ENCODE measurements at places on chromosomes 1 and 21.

DNA sequence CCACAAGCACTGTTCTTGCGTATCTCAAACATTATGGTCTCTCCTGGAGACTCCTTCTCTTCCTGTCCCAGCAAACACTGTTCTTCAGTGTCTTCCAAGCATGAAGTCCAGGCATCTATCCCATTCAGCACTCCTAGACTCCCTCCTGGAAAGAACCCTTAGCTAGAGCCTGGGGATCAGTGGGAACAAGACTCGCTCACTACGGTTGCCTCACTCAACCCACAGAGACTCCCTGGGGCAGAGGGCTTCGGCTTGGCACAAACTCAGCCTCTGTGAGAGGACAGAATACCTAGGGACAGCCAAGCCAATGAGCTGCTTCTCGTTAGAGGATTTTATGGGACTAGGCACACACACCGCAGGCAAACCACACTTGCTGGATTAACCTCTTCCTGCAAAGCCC is 86.5 kb upstream of the IPO9 start:
- no peak for DNase-seq

DNA sequence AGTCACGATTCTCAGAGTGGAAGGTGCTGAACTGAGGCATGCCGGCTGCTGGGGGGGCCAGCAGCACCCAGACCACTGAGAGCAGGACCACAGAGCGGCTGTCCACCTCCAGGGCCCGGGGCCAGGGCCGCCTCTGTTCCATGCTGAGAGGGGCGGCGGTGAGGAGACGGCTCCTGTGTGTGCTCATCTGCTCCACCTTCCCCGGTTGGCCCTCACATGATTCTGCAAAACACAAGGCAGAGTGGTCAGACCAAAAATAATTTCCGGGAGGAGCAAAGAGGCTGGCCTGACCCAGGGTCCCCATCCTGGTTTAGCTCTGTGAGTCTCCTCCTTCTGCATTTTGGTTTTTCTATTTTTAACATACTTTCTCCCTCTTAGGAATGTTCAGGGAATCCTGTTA is 26.4 kb downstream of the PLXNA2 start:
- no peak for DNase-seq

DNA sequence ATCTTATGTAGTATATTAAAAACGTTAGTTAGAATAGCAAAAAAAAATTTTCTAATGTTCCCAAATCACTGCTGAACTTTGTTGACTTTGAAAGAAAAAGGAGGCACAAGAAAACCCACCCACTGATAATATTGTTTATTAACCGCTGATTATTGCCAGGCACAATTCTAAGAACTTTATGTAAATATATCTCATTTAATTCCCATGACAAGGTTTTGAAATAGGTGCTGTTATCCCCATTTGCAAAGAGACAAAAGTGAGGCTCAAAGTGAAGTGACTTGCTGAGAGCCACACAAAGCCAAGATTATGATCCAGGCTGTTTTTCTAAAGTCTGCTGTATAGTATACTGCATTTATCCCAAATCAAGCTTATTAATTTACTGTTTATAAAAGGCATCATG is 56.4 kb downstream of the SASS6 start:
- no peak for DNase-seq

- DNase-seq, result no peak
These were observed 7.2 kb downstream of the GORAB start for GRCh38 chr1:170539154-170539553.

DNA sequence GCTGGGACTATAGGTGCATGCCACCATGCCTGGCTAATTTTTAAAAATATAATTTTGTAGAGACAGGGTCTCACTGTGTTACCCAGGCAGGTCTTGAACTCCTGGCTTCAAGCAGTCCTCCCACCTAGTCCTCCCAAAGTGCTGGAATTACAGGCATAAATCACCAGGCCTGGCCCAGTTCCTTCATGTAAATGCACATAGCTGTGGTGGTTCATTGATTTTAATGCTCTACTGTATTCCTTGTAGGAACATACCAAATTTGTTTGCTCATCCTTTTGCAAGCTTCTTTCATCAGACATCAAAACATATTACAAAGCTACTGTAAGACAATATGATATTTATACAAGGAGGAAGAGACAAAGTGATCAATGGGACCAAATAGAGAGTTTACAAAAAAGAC is 237.5 kb upstream of the ESRRG start:
- DNase-seq, result no peak

GRCh38 chr1:218324226-218324580 is 20.9 kb upstream of the TGFB2 start:
- DNase-seq, result peak; percentile 28

Measured in D341Med (cell line).